Glutamatergic neuron (in vitro differentiated cells): ENCODE measurements at places on chromosomes 11 and 22.
A peak's percentile ranks its signal among the peaks of the same experiment; 100 is the strongest.

GRCh38 chr11:117478126-117478860, 150.6 kb downstream of the CEP164 start:
- DNase-seq = no peak

- DNase-seq = no peak
Observed at GRCh38 chr11:17026487-17027082, 12.4 kb upstream of the PLEKHA7 start.

DNA sequence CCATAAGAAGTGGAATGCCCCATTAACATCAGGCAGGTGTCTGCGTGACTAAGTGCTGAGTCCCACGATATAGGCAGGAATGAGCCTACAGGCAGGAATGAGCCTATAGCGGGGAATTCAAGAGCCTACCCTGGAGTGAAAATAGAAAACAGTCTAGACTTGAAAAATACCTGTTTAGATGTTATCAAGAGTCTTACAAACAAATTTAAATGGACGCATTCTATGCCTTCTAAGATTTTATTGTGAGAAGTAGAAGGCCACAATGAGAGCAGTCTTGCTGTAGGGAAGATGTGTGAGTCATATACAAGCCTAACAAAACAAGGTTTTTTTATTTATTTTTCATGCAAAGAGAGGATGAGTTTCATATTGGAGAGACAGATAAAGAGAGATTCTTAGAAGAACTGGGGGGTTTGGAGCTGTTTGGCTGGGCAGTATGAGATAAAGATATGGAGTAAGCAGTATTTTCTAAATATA, 200.8 kb upstream of the ZC3H12C start:
- no peak for DNase-seq

- DNase-seq = no peak
Observed at GRCh38 chr11:74641289-74641688, 48.9 kb downstream of the POLD3 start.

DNA sequence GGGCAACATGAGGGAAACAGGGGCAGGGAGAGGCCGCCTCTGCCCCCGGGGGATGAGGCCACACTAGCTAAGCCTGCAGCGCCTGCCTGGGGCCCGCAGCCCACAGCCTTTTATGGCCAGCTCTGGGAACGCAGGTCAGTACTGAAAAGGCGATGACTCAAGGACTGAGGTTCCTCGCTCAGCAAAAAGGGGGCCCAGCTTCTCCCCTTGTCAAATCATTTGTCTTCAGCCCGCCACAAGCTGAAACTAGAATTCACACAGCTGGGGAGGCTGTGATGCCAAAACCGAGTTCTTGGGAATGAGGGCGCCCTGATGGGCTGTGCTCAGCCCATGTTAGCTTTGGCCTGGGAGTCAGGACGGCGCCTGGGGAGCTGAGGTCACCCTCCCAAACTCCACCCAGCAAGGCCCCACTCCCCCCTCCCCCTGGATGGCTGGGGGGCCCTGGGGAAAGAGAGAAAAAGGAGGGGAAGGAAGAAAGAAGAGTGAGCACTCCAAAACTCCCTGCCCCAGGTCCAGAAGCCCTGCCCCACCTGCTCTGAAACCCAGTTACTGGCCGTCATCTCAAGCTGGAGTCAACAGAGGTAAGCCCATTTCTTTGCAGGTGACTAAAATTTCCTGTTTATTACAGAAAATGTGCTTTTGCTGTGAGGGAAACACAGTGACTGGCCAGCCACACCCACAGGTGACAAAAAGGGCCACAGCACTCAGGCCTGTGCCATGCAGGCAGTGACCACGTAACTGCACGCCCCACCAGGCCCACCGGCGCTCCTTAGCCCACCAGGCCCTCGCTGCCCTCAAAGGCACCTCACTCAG, 13.7 kb downstream of the EHD1 start:
- DNase-seq = no peak

DNA sequence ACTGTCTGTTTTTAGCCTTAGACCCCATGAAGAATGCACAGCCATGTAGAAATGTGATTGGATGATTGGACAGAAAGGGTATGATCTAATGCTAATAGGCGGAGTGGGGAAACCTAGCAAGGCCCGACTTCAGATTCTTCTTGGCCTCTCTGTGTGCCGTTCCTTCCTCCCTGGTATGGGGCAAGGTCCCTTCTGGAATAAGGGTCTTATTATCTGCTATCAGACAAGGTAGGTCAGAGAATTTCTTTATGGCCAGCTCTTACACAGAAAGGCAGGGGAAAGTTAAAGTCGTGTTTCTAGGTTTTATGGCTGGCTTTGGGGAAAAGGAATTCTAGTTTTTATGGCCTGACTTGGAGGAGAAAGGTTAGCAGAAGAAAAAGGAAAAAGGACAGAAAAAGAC, 30.6 kb downstream of the DBX1 start:
- no peak for DNase-seq

GRCh38 chr11:69969890-69970784, 108.0 kb upstream of the ANO1 start:
- DNase-seq = no peak

DNA sequence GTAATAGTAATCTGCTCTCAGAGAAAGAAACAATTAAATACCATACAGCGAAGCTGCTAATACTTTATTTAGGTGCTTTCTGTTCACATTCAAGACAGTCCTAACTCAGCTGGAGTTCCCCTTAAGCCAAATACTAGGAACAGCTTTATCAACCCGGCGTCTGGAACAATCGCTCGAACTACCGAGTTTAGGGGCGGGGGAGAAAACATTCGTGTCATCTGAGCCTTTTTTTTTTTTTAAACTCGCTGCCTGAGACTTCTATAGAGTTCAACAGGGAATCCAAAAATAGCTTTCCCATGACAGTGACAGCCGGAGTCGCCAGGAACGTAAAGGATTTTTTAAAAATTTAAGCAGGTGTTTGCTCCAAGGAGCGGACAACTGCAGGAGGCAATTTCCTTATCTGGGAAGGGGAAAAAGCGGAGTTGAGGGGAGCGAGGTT, 852 bp downstream of the TRAF6 start:
- no peak for DNase-seq

DNA sequence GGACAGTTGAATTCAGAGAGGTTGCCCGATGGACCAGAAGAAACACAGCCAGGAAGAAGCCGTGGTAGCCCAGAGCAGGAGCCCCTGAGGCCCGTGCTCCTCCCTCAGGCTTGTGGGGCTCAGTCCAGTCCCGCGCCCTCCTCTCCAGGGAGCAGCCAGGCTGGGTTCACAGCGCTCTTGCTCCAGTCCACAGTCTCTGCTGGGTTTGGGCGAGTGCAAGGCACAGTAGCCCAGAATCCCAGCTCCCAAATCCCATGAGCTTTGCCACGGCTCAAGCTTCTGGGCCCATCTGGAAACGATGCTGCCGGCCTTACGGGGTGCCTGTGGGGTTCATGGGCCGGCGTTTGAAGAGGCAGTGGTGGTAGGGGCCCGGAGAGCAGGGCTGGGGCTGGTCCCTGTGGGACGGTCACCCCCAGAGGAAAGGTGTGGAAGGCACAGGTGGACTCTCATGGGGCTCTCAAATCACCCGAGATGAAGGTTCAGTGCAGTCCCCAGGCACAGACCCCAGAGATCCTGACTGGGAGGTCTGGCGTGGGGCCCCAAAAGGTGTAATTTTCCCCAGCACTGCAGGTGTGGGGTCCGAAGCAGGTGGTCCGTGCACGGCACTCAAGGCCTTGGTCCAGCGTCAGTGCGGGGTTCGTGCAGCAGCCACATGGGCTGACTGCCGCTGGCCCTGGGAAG, 30.6 kb upstream of the ATXN10 start:
- DNase-seq = no peak

DNA sequence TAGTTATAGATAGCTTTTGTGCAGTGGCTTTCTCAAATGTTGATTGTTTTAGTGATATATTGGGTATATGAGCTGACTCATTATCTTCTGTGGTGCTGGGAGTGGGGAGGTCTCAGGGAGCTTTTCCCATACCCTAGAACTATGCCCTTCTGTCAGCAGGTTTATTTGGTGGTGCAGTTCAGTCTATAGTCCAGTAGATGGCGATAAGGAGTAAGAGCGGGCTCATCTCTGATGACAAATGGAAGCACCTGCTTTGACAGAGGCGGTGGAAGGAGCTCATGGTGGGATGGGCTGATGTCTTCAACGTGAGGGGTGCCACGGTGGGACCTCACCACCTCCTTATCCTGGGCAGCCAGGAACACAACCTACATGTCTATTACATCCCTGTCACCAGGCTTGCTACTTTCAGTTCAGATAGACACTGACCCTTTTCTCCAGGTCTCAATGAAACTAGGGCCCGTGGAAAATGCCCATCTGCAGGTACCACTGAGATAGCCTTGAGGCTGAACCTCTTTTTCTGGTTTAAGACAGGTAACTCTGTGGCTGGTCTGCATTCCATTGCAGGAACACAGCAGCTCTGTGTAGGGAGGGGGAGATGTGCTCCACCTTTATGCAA, 13.0 kb upstream of the OR6A2 start:
- DNase-seq = no peak

- DNase-seq = no peak
Observed at GRCh38 chr22:23913306-23913660, 19.1 kb downstream of the MIF start.

DNA sequence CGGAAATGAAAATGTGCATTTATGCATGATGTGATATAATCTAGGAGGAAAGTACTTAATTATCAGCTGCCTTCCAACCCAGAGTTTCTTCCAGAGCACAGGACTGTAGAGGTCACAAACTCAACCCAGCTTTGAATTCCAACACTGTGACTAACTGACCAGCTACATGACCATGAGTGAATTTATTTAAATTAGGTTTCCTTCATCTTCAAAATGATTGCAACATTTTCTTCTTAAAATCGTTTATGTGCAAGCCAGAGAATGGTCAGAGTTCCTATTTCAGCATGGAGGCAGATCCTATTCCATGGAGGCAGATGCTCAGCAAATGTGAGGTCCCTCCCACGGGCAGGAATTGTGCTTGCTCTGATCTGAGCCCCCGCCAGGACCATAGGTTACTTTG, 42.4 kb downstream of the OSBP start:
- no peak for DNase-seq

- no peak for DNase-seq
Observed at GRCh38 chr11:61369372-61370348, 7.5 kb downstream of the TMEM138 start.

DNA sequence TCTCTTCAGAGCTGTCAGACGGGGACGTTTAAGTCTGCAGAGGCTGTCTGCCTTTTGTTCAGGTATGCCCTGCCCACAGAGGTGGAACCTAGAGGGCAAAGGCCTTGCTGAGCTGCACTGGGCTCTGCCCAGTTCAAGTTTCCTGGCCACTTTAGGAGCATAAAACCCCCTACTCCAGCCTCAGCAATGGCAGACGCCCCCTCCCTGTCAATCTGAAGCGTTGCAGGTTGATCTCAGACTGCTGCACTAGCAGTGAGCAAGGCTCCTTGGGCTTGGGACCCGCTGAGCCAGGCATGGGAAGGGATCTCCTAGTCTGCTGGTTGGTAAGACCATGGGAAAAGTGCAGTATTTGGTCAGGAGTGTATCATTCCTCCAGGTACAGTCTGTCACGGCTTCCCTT, 66.6 kb upstream of the TP53I11 start:
- DNase-seq = no peak

GRCh38 chr11:36214480-36214879, 74.7 kb downstream of the COMMD9 start:
- DNase-seq = no peak

- DNase-seq = no peak
Observed at GRCh38 chr11:128633384-128633965, 46.1 kb upstream of the ETS1 start.

- peak; percentile 73 for DNase-seq
Observed at GRCh38 chr22:20429254-20430100, 8.1 kb downstream of the SCARF2 start.

DNA sequence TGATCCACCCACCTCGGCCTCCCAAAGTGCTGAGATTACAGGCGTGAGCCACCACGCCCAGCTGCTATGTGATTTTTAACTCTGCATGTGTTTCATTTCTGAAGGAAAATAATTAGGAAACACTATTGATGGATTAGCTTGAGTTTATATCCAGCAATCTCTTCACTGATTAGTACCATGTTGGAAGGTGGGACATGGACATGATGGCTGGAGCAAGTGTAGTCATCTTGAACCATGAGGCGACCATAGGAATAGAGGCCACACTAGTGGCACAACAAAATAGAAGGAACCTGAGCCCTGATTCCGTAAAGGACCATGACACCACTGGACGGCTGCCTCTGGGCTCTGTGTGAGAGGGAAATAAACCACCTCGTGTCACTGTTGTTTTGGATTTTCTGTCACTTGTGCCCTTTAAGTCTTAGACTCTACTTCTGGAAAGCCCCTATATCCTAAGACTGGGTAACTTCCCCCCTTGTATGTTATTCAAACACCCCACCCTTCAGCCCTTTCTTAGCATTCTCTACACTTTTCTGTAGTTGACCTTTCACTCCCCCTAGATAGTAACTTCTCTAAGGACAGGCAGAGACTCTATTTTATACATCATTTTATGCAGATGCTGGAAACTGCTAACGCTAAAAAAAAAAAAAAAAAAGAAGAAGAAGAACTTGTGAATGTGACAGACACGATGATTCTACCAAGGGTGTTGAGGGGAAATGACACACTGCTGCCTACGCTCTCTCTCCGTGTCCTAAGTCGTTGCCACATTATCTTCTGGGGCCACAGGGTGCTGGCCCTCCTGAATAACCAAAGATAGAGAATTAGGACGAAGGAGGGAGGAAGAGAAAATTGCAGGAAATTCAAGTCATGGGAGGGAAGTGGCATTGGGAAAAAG, 2.7 kb upstream of the VPS37C start:
- no peak for DNase-seq

DNA sequence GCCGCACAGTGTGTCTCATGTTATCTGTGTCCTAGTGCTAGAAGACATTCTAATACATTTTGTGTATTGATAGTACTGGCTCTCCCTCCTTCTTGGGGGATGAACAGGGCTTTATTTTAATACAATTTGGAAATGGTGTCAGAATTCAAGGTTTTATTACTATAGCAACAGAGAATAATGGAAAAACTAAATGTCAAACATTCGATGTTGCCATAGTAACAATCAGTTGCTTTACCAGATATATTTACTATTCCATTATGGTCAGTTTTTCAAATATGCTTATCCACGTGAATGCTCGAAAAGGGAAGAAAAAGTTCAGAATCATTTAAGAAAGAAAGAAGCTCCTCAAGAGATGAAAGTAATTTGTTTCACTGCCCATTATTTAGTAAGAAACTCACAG, 8.6 kb upstream of the MSANTD4 start:
- DNase-seq = no peak

- DNase-seq = peak; percentile 24
Observed at GRCh38 chr11:58788355-58789023, 56.0 kb downstream of the GLYATL2 start.

GRCh38 chr11:60492488-60493009, at the start of gene MS4A12:
MS4A12 (plus strand) TSS chr11:60492778; CDS start chr11:60497319, 4,541 bp downstream.
- DNase-seq = no peak

GRCh38 chr11:66970807-66971442, 4.2 kb upstream of the C11orf86 start:
- no peak for DNase-seq

GRCh38 chr11:16784097-16784496, 45.6 kb downstream of the C11orf58 start:
- DNase-seq = no peak

- DNase-seq = no peak
Observed at GRCh38 chr22:49824936-49825335, 2.7 kb downstream of the BRD1 start.

GRCh38 chr11:126413843-126414405, 58.4 kb downstream of the ST3GAL4 start:
- DNase-seq = no peak

GRCh38 chr11:88086297-88086696, 88.9 kb downstream of the RAB38 start:
- DNase-seq = no peak
